ENCODE measurements at places on chromosomes 7 and 10.

DNA sequence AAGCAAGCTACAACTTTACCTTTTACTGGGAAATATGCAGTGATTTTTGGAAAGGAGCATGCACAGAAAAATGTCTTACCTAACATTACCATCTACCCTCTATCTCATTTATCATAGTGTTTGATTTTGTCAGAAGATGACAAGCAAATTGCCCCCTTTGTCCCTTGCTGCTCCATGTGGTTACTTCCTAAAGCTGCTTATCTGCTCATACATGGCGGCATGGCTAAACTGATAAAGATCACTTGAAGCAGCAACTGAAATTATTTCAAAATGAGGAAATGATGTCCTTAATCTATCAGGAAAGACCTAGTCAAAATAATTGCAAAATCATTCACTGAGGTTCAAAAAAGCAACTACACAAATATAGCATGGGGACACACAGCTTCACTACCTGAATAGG lies 1198.5 kb upstream of the SORCS1 start:
- no peak for DNase-seq

DNA sequence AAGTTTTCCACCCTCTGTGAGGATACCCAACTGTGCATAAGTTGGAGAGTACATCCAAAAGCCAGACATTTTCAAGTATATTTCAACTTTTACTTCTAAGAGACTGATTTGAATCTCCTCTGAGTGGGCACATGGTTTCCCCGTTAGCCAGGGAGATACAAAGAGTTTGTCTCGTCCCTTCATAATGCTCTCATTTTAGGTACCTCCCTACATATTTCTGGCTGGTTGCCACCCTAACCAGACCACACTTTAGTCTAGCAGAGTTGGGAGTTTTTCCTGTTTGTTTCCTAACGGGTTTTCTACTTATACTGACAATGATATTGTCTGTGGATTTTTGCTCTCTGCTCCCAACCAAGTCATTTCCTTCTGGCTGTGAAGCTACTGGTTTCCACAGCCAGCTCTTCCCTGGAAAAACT lies 180.3 kb downstream of the CCDC71L start:
- no peak for DNase-seq

DNA sequence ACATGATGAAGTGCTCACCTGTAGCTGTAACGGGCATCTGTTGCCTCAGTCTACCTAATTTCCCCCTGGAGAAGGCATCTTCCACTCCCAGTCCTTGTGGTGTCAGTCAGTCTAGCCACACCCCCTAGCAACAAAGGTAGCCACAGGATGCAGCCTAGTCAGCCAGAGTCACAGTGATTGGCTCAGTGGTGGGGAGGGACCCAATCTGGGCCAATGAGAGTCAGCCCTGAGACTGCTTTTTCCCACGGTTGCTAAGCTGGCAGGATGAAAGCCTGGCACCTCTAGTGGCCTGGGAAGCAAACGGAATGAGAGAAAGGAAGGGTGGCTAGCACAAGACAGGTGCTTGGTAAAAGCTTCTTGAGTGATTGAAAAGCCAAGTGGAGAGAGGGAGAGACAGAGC lies 118.6 kb downstream of the SH3PXD2A start:
- DNase-seq = no peak

- no peak for DNase-seq
Measured at GRCh38 chr7:27895551-27895950, 155.6 kb downstream of the TAX1BP1 start.
